ENCODE measurements at places on chromosomes 2 and 18.

DNA sequence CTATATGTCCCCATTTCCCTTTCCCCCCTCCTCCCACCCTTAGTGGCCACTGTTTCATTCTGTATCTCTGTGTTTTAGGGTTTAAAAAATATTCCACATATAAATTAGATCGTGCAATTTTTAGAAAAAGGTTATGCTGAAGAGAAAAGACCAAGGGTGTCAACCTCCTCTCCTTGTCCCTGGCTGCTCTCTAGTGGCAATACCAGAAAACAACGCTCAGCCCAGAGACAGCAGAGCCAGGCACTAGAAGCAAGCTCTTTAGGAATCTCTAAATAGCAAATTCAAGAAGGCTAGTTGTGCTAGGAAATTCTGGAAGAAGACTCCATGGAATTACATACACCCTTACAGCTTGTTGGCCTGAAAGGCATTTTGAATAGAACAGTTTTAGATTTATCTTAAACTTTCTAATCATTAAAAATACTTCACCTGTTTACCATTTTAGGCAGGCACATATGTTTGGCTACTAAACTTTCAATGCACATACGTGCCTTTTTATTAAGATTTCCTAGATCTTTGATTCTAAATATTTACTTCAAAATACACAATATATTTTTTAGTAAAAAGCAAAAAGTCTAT lies 35.1 kb upstream of the RASGRP3 start:
- no peak for DNase-seq

- no peak for DNase-seq
Observed at GRCh38 chr18:24094561-24094960, 44.3 kb upstream of the CABYR start.

- DNase-seq: no peak
Observed at GRCh38 chr2:160197587-160197986, 2.5 kb downstream of the ITGB6 start.

DNA sequence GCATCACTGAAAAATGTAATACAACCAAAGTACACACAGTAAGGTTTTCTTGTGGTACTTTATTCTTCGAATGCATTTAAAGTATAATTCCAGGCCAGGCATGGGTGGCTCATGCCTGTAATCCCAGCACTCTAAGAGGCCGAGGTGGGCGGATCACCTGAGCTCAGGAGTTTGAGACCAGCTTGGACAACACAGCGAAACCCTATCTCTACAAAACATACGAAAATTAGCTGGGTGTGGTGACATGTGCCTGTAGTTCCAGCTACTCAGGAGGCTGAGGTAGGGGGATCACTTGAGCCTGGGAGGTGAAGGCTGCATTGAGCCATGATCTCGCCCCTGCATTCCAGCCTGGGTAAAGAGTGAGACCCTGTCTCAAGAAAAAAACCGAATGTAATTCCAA lies 3.9 kb upstream of the TTC39C start:
- DNase-seq: no peak

DNA sequence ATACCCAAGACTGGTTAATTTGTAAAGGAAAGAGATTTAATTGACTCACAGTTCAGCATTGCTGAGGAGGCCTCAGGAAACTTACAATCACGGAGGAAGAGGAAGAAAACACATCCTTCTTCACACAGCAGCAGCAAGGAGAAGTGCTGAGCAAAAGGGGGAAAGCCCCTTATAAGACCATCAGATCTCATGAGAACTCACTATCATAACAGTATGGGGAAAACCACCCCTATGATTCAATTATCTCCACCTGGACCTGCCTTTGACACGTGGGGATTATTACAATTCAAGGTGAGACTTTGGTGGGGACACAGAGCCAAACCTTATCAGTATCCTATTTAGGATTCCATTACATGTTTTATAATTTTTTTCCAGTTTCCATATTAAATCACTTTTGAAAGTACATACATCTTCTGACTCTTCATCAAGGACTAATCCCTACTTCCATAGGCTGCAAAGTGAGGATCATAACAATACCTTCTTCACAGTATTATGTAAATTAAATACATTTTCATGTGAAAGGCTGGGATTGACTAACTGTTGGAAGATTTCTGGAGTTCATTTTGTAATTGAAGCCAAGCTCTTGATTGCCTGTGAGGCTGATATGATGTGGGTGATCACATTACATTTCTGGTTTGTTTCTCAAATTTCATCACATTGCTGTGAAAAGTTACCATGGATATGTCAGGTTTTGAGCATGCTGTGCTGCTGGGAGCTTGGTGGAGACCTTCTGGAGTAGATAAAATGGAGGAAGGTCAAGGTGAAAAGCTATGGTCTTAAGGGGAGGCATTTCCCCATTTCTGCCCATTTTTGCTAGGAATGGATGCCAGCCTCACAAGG lies 31.7 kb upstream of the CERS6 start:
- peak; percentile 3 for DNase-seq

- no peak for DNase-seq
Observed at GRCh38 chr2:74439803-74440377, 1.8 kb downstream of the RTKN start.

DNA sequence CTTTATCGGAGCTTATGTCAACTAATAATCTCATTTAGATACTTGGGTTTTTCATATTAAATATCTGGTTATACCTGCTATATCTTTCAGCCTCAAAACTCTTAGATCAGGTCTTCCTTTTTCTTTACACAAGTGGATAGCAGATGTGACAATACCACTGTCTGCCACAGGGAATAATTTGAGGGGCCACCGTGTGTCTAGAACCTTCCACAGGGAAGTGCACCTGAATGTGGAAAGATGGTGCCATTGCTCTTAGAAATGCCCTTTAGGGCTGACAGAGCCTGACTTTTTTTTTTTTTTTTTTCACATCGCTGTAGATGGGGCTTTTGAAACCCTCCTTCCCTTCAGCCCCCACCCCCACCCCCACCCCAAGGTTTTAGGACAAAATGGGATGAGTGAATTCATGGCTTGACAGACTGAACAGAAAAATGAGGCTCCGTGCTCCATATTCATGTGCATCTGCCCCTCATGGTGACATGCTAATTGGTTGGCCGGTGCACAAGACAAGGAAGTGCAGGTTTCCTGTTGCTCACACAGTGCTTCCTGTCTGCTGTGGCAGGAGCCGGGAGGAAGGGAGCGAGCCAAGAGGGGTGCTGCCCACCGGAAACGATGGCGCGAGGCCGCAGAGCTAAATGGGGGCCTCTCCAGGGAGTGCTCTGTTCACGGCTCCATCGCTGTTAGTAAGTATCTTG lies 246.0 kb downstream of the LDLRAD4 start:
- DNase-seq: no peak

DNA sequence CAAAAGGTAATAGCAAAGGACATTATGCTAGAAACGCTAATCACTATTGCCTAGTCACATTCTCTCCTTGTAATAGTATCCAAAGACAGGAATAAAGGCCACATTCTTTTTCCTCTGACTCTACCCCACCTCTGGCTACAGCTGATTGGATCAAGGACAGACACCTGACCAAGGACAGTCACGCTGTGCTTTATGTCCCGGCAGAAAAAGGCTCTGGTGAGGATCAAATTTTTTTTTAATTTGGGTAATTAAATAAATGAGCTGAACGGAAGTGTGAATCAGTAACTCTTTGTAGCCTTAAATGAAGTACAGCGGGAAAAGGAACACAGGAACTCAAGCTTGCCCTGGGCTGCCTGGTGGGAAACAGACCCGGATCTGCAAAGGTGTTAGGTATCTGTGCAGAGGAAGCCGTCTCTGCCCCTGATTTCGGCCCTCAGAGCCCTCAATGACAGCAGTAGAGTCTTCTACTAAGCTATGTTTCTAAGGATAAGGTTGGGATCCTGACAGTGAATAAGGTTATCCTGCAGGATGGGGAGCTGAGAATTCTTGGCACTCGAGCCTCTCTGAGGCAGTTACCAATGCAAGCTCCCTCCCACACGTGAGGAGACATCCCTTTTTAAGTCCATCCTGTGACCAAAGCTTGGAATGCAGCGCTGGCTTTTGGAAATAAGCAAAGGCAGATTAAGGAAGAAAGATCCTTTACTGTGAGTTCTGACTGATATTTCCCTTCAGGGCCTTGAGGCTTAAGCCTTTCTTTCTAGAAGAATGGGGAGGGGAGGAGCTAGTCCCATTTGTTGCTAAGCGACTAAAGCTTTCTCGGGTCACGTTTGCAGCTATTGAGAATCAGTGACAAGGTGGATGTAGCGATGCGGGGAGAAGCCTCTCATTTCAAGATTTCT lies 37.8 kb upstream of the IKZF2 start:
- no peak for DNase-seq

DNA sequence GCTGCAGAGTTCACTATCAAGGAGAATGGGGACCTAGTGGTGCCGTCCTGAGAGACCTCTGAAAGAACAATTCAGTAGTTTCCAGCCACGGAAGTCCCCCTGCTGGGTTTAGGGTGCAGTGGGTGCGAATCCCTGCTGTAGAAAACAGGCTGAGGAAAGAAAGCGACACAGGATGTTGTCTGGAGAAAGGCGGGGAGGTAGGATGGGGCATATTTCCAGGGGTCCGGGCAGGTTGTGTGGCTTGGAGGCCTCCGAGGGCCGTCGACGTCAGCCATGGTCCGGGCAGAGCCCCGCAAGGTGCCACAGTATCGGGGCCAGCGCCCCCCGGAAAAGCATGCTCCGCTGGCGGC lies 807 bp upstream of the CREB1 start:
- no peak for DNase-seq

- no peak for DNase-seq
Observed at GRCh38 chr2:145841973-145842372, 1322.1 kb upstream of the ZEB2 start.

- no peak for DNase-seq
Observed at GRCh38 chr2:107469437-107469995, 357.2 kb upstream of the RGPD4 start.

GRCh38 chr2:160494201-160494644 lies 616 bp upstream of the RBMS1 start:
- DNase-seq: no peak

DNA sequence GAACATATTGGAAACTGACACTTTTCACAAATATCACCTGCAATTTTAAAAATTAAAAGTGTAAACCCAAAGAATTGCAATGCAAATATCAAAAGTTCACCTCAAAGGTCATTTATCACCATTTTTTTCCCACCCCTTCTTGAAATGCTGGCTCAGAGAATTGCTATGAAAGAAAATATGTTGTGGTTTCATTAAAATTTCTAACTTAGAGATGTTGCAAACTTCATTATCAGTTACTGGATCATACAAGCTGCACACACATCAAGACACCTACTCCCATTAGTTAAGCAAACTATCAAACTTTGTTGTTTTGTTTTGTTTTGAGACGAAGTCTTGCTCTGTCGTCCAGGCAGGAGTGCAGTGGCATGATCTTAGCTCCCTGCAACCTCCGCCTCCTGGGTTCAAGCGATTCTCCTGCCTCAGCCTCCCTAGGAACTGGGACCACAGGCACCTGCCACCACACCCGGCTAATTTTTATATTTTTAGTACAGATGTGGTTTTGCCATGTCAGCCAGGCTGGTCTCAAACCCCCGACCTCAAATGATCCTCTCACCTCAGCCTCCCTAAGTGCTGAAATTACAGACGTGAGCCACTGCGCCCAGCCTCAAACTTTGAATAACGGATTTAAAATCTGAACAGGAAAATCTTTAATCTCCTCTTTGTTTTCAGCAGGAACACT lies 37.0 kb downstream of the STK39 start:
- DNase-seq: no peak

DNA sequence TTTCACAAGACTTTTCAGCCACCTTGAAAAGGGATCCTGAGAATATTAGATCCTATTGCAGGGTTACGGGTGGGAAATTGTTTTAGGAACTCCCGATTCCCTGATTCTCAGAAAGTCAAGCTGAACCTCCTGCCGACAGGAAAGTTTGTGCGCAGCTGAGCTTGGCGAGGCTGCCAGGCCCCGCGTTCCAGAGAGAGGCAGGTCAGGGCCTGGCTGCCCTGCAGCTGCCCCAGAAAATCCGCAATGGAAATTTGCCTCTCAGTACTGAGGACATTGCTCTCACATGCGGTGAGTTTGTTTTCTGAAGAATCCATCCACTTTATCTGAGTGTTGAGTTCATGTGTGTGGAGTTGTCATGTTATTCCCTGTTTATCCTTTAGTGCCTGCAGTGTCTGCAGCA lies 144.2 kb downstream of the RTP5 start:
- no peak for DNase-seq

DNA sequence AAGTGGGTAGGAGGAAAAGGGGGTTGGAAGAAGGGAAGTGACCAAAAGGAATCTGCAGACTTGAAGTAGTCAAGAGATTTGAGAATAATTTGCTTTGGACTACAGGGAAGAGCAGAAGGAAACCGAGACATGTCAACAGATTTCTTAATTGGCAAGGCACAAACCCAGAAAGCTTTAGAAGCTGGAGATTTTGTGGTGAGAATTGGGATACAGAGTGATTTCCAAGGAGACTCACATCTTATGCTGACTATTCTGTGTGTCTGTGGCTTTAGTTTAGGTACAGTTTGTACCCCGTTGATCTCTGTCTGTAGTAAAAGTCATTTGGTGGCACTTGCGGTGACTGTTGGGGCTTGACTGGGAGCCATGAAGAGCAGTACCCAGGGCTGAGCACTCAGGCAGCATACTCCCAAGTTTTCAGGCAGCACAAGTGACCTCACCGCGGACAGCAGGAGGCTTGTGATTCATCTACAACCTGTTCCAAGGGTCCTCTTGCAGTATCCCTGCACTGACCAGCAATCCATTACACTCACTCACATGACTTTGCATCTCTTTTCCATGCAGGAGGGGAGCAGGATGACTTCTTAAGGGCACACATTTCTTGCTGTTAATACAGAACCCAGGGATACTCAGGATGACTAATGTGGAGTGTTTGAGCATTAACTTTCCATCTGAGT lies 97.1 kb upstream of the TNP1 start:
- DNase-seq: peak; percentile 13

DNA sequence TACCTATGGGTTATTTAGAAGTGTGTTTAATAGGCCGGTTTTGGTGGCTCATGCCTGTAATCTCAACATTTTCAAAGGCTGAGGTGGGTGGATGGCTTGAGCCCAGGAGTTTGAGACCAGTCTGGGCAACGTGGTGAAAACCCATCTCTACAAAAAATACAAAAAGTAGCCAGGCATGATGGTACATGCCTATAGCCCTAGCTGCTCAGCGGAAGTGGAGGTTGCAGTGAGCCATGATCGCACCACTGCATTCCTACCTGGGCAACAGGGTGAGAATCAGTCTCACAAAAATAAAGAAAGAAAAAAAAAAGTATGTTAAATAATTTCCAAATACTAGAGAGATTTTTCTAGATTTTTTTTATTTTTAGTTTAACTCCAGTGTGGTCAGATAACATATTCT lies 316.0 kb downstream of the KIAA1328 start:
- no peak for DNase-seq

- no peak for DNase-seq
Observed at GRCh38 chr18:10291568-10291981, 162.9 kb upstream of the APCDD1 start.

GRCh38 chr2:7094231-7094741 lies 177.1 kb downstream of the RNF144A start:
- DNase-seq: no peak

All from AG04450 (cell line).